ENCODE measurements at places on chromosomes 4 and X. TPM values are rescaled to one million over a fixed set of nuclear protein-coding genes. Genes with fewer than 3 reads are reported as not detected.

The SNX25 gene
- 24.0 TPM for total RNA-seq

- DNase-seq, result no peak
Measured at GRCh38 chrX:153634236-153634635, 12.8 kb upstream of the DUSP9 start.

DNA sequence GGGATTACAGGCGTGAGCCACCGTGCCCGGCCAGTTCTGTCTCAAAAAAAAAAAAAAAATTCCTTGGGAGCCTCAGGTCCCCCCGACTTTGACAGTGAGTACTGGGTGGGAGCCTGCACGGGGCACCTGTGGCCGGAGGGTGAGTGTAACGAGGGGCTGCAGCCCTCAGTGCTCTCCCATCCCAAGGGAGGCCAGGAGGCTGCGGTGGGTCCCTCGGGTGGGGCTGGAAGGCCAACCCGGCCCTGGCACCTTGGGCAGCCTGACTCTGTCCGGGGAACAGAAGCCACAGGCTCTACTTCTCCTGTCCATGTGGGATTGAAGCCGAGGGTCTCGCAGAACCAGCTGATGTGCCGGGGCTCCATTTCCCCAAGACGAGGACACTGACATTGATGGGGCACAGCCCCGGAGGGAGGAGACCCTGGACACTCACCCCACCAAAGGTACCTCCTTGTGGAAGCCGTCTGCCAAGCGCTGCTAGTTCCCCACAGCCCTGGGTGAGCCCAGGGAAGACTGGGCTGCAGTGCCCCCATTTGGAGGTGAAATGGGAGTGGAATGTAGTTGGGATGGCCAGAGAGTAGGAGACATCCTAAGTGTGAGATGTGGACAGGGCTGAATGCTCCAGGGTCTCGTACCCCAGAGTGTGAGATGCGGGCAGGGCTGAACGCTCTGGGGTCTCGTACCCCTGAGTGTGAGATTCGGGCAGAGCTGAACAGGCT is 2.3 kb upstream of the SLC26A1 start:
- DNase-seq, result no peak

DNA sequence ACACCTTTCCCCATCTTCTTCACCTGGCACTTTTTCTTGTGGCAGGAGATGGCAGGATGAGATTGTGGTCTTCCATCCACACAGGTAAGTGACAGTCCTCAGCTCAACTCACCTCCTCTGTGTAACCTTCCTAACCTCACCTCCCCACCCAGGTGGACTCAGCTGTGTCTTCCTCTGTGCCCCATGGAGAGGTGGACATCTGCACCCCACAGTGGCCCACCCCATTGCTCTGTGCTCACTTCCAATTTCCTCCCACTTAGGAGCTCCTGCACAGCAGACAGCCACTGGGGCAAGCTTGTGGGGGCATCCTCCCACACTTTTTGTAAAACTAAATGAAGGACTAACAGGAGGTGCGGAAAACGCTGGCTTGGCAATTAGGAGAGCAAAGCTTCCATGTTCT is 61.6 kb downstream of the MSX1 start:
- DNase-seq, result no peak

The TCEANC gene
- 4.2 TPM for total RNA-seq

DNA sequence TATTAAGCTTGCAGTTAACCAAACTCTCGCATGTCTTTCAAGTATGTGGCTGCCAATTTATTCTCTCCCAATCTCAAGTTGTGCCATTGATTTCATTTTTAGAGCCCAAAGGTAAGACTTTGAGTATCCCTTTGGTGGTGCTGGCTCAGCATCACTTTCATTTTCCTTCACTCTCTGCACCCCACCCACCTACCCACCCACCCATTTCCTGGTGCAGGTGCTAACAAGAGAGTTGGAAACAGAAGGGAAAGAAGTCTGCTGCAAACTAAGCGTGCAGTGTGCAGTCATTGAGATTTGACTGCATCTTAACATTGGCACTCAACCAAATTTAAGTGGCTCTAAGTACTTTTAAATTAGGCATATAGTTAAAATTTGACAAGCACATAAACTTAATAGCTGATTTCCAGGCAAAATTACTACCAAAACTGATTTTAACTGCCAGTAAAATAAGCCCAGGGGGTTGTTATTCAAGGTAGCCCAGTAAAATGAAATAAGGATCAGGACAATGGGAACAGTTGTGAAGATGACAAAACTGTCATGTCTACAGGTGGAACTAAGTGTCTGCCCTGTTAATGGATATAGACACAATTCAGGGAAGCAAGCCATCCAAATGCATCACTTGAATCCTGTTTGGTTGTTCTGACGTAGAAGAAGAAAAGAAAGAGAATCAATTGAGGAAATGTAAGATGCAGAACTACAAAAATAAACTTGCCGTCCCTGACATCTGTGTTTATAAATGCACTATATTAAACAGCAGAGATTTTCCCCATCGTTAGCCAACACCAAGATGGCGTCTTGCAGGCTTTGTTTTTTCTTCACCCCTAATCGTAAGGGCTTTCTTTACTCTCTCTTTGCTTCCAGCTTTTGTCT is 184.2 kb downstream of the KDR start:
- DNase-seq, result no peak

The ODAPH gene
- not detected for total RNA-seq

The GPR119 gene
- not detected for total RNA-seq

GRCh38 chr4:139316733-139317132 is 14.5 kb upstream of the NDUFC1 start:
- no peak for DNase-seq

DNA sequence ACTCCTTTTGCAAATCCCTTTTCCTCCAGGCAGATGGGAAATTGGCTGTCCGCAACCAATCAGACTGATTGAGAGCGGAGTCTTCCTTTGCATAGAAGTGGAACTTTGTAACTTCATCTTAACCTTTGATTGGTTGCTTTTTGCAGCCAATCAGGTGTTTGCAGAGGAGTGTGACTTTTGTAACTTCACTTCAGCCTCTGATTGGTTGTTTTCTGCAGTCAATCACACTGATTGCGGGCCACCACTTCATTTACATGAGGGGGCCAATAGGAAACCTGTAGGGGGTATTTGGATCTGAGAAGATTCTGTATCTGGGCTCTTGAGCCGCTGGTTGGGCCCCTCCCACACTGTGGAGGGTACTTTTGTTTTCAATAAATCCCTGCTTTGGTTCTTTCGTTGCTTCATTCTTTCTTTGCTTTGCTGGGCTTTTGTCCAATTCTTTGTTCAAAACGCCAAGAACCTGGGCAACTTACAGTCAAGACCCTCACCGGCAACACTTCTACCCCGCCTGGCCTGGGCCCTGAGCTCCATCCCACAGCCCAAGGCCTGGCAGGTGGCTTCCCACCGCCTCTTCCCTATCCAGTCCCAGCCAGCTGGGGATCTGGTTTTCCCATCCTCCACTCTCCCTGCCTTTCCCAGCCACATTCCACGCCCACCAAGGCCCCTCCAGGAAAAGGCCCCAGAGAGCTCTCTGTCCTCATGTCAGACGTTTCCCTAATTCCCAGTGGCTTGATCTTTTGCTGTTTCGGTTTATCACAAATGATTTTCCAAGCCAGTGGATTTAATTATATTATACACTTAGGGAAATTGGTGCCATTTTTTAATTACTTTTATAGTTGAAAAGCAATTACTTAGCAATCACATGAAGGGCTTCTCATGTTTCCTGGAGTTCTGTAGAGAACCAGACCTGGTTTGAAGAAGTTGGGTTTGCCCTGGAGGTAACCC is 110.2 kb upstream of the STX18 start:
- DNase-seq, result no peak

DNA sequence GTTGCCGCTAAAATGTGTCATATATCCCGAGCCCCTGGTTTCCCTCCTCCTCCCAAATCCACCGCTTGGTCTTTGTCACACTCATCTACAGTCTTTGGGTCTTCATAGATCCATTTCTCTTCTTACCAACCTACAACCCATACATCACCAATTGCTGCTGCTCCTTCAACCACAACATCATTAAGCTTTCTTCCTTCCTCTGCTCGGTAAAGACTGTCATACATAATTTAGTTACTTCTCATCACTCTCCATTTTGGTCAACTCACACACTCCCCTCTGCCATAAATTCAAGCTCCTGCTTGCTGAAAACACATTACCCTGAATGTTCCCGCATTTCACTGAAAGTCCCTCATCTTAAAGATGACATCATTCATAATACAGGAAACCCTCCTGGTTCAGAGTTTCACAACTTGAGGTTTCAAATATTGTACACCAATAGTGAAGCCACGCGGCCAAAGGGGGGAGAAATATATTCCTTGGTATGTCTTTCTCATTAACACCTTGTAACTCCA is 1.7 kb upstream of the DCTD start:
- DNase-seq, result peak; percentile 10

The YY2 gene
- total RNA-seq, result 3.2 TPM

- no peak for DNase-seq
Measured at GRCh38 chr4:38923746-38924145, 56.1 kb downstream of the FAM114A1 start.

DNA sequence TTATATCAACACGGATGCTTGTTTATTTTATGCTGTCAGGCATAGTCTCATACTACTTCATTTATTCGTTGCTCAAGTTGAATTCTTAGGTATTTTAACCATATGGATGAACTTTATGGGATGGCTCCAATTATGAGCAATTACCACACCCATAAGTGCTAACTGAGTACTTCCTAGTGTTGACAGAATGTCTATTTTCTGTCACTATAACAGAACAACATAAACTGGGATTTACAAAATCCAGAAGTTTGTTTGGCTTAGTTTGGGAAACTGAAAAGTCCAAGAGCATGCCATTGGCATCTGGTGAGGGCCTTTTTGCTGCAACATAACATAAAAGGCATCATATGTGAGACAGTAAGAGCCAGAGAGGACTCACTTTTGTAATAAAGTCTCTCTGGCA is 21.0 kb downstream of the SULT1E1 start:
- DNase-seq, result no peak
